A549 treated with Mapracorat at 1 μM for 4 hours (cell line): ENCODE measurements at places on chromosomes 6 and 20. TPM values are rescaled to one million over a fixed set of nuclear protein-coding genes. Genes with fewer than 3 reads are reported as not detected.

Gene LCA5
- total RNA-seq, result 0.37 to 0.85 TPM (median 0.69 TPM) in 5 replicates

Gene TGM2
- total RNA-seq, result 343 to 504 TPM (median 454 TPM) in 5 replicates

Gene DACT2
- total RNA-seq, result 0.04 to 0.14 TPM (median 0.08 TPM) in 5 replicates

Gene TCF15
- total RNA-seq, result not detected in 5 replicates

Gene FOXS1
- total RNA-seq, result 0.17 to 0.86 TPM (median 0.61 TPM) in 5 replicates

Gene MMP24
- total RNA-seq, result 22.6 to 29.3 TPM (median 29.1 TPM) in 5 replicates

Gene MUC21
- not detected in 5 replicates for total RNA-seq

Gene TFAP2A
- total RNA-seq, result 9.6 to 11.4 TPM (median 10.8 TPM) in 5 replicates

Gene EPB41L2
- 32.8 to 41.3 TPM (median 36.3 TPM) in 5 replicates for total RNA-seq

Gene MAS1
- 0.01 TPM in 1 of 5 replicates, not detected in the others for total RNA-seq

Gene PIGT
- 94.5 to 103 TPM (median 96.9 TPM) in 5 replicates for total RNA-seq

Gene SLC52A3
- total RNA-seq, result 0.32 to 0.57 TPM (median 0.48 TPM) in 5 replicates

Gene CST3
- 263 to 436 TPM (median 419 TPM) in 5 replicates for total RNA-seq

Gene PGC
- total RNA-seq, result not detected in 5 replicates

Gene GRM1
- 0.01 to 0.02 TPM in 2 of 5 replicates, not detected in the others for total RNA-seq

Gene SSTR4
- total RNA-seq, result 0.18 to 0.48 TPM (median 0.28 TPM) in 5 replicates

Gene WFDC12
- not detected in 5 replicates for total RNA-seq

Gene MLN
- total RNA-seq, result not detected in 5 replicates
